ENCODE measurements at places on chromosomes 6 and 20.

- no peak for DNase-seq
These were observed 1325.6 kb downstream of the HACE1 start for GRCh38 chr6:103534095-103534494.

DNA sequence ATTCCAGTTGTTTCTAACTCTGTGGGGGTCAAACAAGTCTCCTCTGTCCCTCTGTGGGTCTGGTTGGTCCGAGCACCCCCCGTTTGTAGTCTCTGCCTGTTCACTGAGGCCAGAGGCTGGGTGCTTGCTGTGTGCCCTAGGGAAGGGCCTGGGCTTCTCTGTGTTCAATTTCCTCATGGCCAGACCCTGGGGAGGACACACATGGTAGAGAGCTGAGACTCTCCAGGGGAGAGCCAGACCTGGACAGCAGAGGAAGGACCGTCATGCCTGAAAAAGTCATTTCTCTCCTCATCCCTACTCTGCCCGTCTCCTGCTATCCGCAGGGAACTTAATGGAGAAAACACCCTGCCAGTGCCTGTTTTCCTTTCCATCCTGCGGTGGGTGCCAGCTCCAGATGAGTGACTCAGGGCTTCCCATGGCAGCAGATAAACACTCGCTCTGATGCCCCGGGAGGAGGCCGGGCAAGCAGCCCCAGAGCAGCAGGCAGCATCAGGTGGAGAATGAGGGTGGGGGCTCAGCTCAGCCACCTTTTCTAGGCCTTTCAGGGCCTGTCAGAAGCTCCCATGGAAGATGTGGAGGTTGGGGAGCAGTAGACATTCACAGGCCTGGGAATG, 51.9 kb downstream of the SNAI1 start:
- DNase-seq, result no peak

DNA sequence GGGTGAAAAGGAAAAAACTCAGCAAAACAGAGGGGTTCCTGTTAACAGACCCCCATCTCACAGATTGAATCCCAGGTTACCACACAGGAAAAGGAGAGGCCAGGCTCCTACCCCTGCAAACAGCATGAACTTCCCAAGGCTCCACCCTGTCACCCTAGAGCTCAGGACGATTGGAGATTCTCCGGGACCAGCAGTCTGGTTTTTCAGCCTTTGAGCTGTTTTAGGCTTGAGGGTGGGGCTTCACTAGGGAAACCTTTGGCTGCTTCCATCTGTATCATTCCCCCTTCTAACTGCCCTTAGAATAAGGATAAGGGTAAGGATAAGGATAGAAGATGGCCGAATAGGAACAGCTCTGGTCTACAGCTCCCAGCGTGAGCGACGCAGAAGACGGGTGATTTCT, 16.0 kb downstream of the C6orf58 start:
- no peak for DNase-seq

GRCh38 chr6:166202321-166202733, 34.7 kb upstream of the TBXT start:
- no peak for DNase-seq

DNA sequence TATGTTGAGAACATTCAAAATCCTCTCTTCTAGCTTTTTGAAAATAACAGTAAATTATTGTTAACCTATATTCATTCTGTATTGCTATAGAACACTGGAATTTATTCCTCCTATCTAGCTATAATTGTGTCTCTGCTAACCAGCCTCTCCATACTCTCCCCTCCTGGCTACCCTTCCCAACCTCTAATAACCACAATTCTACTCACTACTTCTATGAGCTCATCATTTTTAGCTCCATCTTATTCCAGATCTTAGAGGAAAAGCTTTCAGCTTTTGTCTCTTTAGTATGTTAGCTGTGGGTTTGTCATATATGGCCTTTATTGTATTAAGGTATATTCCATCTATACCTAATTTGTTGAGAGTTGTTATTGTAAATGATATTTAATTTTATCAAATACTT, 108.8 kb downstream of the AIG1 start:
- DNase-seq, result no peak

- DNase-seq, result no peak
These were observed 992.5 kb upstream of the CITED2 start for GRCh38 chr6:140366991-140367390.

GRCh38 chr20:21244808-21245207, 58.3 kb upstream of the XRN2 start:
- no peak for DNase-seq

DNA sequence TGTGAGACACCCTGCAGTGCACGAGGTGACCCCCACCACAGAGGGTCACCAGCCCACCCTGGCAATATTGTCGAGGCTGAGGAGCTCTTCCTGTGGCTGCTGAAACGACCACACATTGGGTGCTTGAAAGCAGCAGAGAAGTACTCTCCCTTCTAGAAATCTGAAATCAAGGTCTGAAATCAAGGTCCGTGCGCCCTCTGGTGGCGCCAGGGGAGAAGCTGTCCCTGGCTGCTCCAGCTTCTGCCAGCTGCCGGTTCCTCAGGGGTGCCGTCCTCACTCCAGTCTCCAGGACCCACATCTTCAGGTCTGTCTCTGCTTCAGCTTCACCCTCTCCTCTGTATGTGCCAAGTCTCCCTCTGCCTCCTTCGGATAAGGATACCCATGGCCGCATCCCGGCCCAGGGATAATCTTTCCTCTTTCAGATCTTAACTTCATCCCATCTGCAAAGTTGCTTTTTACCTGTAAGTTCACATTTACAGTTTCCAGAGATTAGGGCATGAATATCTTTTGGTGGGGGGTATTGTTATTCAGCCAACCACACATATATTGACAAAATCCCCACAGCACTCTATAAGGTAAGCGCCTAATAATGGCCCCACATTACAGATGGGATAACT, 108.3 kb upstream of the PHACTR3 start:
- peak; percentile 43 for DNase-seq

GRCh38 chr20:50344232-50345071, 153.8 kb downstream of the CEBPB start:
- no peak for DNase-seq

- DNase-seq, result no peak
These were observed 632 bp downstream of the LIN28B start for GRCh38 chr6:104957301-104958177.

DNA sequence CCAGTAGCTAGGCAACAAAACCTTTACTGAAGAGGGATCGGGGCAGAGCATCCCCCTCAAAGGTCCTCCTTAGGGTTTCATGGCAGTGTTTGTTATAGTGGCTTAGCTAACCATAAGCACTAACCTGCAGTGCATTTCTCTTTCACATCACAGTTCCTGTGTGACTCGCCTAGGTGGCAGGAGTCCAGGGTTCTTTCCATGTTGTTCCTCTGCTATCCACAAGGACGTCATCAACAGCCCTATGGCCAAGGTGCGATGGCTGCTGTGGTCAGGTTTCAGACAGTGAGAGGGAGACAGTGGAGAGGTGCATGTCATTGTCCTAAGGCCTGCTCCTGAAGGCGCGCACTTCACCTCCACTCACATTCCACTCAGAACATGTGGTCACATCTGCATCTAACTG, 38.8 kb upstream of the FOXA2 start:
- DNase-seq, result no peak

Measured in spinal cord (tissue), 10 donors.